ENCODE measurements at places on chromosomes 3 and 15.

DNA sequence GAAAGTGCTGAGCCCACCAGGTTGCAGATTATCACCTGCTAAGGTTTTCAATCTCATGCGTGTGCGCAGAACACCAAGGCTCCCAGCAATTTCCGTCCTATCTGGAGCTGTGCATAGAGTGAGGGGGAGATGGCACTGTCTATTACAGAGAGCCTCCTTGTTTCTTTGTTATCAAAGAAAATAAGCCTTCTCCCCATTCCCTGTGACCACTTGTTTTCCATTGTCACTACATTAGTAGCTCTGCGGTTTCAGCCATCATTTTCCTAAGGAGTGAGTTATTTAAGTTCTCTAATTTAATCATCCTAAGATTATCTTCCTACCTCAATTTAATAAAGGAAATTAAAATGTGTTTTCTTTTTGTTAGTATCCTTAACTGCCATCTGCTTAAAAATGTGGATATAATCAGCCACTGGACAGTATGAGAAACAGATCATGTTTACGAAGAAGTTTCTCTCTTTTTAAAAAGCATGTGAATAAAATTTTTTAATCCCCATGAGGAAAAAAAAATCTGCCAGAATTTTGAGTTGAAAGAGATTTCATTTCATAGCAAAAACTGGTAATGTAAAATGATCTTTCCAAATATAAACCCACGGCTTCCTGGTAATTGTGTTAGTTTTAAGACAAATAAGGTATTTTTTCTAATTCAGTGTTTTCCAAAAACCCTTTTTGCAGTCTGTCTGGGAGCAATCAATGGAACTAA, 172.3 kb upstream of the UBE2E1 start:
- DNase-seq = no peak

- no peak for DNase-seq
Measured at GRCh38 chr3:157913741-157914150, 192.5 kb downstream of the SHOX2 start.

DNA sequence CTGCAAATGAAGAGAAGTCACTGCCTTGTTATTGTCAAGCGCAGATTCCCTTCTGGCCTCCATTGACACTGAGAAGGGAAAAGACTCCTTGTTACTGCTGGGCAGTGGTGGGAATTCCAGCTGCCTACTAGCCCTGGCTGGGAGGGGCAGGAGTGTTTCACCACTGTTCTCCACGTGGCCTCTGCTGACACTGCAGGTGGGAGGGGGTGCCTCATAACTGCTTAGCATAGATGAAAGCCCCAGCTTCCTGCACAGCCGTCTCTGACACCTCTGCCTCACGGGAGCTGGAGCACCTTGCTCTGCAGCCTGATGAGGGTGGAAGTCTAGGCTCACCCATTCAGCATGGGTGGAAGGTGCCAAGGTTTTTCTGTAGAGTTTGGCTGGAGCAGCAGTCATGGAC, 52.1 kb downstream of the TM2D3 start:
- DNase-seq = no peak

- DNase-seq = no peak
Measured at GRCh38 chr15:48021336-48022086, 99.3 kb upstream of the SLC24A5 start.

GRCh38 chr3:197454014-197454413, 101.8 kb downstream of the BDH1 start:
- no peak for DNase-seq

DNA sequence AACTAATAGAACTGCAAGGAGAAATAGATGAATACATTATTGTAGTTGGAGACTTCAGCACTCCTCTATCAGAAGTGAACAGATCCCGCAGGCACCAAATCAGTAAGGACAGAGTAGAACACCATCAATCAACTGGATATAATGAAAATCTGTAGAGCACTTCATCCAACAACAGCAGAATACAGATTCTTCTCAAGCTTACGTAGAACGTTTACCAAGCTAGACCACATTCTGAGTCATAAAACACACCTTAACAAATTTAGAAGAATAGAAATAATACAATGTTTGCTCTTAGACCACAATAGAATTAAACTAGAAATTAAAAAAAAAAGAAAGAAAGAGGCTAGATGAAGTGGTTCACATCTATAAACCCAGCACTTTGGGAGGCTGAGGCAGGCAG, 70.7 kb upstream of the NEDD4 start:
- DNase-seq = no peak

DNA sequence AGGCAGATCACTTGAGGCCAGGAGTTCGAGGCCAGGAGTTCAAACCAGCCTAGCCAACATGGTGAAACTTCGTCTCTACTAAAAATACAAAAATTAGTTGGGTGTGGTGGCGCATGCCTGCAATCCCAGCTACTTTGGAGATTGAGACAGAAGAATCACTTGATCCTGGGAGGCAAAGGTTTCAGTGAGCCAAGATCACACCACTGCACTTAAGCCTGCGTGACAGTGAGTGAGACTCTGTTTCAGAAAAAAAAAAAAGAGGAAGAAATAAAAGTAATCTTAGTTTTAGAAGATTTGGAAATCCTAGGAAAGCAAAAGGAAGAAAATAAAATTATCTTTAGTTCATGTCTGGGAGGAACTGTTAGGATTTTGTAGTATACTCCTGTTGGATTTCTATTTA, 77.2 kb downstream of the IL12A start:
- no peak for DNase-seq

- DNase-seq = no peak
Measured at GRCh38 chr3:29283231-29284119, 2.6 kb downstream of the RBMS3 start.

DNA sequence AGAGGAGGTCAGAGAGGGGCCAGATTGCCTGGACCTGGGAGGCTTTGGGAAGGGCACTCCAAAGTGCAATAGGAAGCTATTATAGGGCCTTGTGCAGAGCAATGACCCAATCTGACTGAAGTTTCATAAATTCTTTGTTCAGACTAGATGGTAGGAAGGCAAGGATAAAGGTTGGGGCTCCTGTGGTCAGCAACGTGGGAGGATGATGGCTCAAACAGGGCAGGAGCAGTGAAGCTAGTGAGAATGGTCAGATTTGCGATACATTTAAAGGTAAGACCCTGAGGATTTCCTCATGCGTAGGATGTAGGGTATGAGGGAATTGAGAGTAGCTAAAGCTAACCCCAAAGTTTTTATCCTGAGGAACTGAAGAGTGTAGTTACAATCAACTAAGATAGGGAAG, 139.0 kb downstream of the USP13 start:
- no peak for DNase-seq

GRCh38 chr3:113736548-113737089, 9.4 kb downstream of the NAA50 start:
- DNase-seq = no peak
